Aortic smooth muscle cell (primary cell): ENCODE measurements at places on chromosomes 6 and 20. TPM values are rescaled to one million over a fixed set of nuclear protein-coding genes. Genes with fewer than 3 reads are reported as not detected.

HLA-DQA1 gene
- total RNA-seq, result 0.40 TPM in 1 of 2 replicates, not detected in the other

DEFB132 gene
- not detected in 2 replicates for total RNA-seq

ECT2L gene
- under 0.01 TPM in 1 of 2 replicates, not detected in the other for total RNA-seq

MOXD1 gene
- total RNA-seq, result 26.0 and 29.5 TPM in 2 replicates

GDAP1L1 gene
- total RNA-seq, result not detected in 2 replicates

HLA-DOA gene
- total RNA-seq, result not detected in 2 replicates

DEFB114 gene
- not detected in 2 replicates for total RNA-seq

FAM50B gene
- total RNA-seq, result 8.7 and 11.0 TPM in 2 replicates

MYL9 gene
- total RNA-seq, result 11.6 and 21.9 TPM in 2 replicates

GHRH gene
- total RNA-seq, result not detected in 2 replicates

AARS2 gene
- total RNA-seq, result 7.4 and 11.1 TPM in 2 replicates

CLPSL2 gene
- not detected in 2 replicates for total RNA-seq

PFDN4 gene
- 75.2 and 128 TPM in 2 replicates for total RNA-seq
